ENCODE measurements at places on chromosomes 5 and 9. TPM values are rescaled to one million over a fixed set of nuclear protein-coding genes. Genes with fewer than 3 reads are reported as not detected.

- no peak for DNase-seq
These were observed 29.4 kb downstream of the DROSHA start for GRCh38 chr5:31502506-31502905.

GRCh38 chr5:76383126-76383832 lies 19.8 kb upstream of the IQGAP2 start:
- no peak for DNase-seq

GRCh38 chr5:170585273-170585948 lies 81.6 kb downstream of the KCNIP1 start:
- no peak for DNase-seq

DNA sequence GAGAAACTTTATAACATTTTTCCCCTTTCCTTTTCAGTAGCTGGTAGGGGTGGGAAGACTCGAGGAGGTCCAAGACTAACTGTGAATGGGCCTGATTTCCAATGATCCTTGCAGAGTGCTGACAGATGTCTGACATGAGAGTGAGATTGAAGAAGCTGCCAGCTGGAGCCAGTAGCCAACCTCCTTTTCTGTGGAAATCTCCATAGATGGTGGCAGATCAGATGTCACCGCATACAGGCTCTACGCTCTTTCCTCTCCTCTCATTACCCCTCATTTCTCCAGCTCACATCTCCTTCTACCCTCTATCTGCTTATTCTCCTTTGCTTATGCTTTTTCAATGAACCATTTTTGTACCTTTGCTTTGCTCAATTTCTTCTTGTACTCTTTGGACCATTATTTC lies 395.2 kb upstream of the TNC start:
- no peak for DNase-seq

- no peak for DNase-seq
These were observed 25.6 kb downstream of the TGFBI start for GRCh38 chr5:136054142-136055019.

DNA sequence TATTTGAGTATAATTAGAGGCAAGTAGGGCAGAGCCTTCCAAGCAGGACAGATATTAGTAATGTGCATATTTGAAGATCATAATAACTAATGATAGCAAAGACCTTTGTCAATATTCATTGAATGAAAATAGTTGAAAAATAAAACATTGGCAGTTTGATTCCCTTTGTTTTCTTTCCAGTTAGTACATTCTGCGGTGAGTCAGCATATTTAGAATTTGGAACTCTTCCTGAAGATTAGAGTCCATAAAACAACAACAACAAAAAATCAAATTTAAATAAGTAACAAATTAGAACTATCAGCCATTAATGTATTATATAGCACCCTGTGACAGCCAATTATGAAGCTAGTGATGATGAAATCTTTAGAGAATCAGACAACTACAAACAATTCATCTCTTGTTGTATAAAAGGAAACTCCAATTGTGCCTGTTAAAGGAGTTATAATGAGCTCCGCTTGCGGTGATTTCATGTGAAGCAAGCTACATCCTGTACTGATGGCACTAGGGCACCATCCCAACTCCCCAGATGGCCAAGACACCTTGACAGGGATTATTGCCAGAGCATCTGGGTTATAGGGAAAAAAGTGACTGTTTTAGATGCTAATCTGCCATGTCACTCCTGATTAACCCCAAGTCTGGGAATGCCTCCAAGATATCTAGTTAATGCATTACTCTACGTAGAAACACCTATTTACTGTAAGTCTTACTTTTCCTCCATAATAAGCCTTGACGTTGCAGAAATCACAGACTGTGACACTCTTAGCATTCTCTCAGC lies 6.8 kb downstream of the IFNA8 start:
- no peak for DNase-seq

DNA sequence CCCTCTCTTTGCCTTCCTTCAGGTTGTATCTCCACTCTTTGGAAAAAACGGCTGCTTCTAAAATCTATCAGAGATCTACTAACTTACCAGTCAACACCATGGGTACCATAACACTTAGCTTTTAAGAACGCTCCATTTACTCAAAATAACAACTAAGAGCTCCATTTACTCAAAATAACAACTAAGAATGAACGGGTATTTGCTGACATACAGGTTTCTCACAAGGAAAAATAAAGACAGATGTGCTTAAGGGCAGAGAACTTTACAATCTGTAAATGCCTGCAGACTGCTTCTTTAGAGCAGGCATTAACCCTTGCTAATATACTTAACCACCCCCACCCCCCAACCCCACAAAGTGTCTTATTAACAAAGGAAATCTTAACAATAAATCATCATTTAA lies 2.8 kb downstream of the UBAP2 start:
- no peak for DNase-seq

SLC25A2 gene
- not detected for total RNA-seq

DBH gene
- not detected for total RNA-seq

SNX18 gene
- 37.8 TPM for total RNA-seq

SOWAHA gene
- not detected for total RNA-seq

CDH9 gene
- not detected for total RNA-seq

ADGRD2 gene
- total RNA-seq = not detected

ZDHHC11B gene
- total RNA-seq = 3.1 TPM

PCDHGC3 gene
- 42.1 TPM for total RNA-seq
